ENCODE measurements at places on chromosomes 1 and 21.
A peak's percentile ranks its signal among the peaks of the same experiment; 100 is the strongest.

DNA sequence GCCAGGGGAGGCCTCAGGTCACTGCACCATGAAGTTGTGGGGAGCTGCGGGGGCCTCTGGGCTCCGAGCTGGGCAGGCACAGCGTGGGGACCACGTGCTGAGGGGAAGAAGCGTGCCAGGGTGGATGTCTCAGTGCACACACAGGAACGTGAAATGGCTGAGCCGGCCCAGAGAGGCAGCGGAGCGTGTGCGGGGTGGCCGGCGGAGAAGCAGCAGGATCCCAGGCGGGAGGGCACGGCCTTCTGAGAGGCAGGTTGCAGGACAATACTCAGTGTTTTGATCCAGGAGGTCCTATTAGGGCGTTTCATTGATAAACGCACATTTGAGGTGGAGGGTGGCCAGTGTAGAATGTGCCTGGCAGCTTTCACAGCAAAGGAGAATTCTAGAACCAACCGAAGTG is 12.9 kb downstream of the TNFRSF14 start:
- DNase-seq, result no peak

DNA sequence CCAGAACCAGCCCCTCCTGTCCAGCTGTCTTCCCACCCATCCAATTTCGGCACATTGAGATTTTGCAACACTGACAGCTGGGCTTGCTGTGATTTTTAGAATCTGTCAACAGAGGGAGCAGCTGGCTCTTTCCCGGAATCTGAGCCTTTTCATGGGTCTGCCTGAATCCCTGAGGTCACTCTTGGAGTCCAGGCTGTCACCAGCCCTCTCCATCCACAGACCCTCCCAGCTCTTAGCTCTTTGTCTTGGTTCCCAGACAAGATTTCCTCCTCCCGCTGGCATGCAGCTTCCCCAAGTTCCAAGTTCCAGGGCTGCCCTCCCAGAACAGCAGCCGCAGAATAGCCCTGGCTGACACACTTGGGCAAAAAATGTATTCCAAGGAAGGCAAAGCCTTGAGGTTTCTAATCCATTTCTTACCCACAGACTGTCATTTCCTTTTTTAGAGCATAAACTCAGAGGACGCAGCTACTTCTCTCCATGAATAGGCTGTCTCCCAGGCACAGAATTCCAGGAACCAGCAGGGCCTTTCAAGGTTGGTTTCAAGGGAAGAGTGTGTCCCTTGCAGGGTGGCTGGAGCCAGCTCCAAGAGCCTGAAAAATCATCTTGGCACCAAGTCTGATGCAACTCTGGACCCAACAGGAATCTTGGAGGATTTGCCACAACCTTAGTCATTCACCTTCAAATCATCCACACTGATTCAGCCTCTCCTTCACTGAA is 7.1 kb upstream of the TMEM61 start:
- no peak for DNase-seq

DNA sequence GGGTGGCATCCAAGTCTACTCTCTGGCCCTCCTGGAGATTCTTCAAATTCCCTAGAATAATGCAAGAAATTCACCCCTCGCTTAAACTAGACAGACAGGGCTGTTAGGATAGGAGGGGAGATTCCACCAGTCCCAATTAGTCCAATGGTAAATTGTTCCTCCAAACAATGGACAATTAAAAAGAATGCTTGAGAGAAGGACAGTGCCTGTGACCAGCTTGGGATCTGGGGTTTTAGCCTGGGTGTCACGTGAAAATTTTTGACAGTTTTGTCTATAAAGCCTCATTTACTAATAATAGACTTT is 177.7 kb upstream of the RAB4A start:
- DNase-seq, result no peak

GRCh38 chr21:34673006-34673405 is 4.2 kb downstream of the CLIC6 start:
- no peak for DNase-seq

GRCh38 chr21:17854745-17855144 is 35.6 kb upstream of the C21orf91 start:
- no peak for DNase-seq

DNA sequence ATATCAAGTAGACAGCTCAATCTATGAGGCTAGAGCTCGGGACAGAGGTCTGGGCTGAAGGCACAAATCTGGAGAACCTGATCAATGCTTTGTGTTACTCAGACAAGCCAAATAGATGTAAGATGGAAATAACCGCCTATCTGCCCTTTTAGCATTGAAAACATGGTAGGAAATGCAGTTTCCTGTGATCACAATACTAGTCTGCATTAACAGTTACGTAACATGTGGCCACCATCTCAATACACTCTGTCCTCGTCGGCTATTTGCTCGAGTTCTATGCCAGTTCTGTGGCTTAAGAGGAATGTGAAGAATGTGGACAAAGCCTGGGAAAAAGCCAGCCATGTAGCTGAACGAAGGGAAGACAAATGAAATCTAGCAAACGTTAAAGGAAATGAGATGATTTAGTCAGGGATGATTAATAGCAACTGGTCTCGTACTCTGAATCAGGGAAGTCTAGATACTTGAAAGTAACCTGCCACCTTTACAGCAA is 73.3 kb downstream of the HSF2BP start:
- DNase-seq, result peak; percentile 97

DNA sequence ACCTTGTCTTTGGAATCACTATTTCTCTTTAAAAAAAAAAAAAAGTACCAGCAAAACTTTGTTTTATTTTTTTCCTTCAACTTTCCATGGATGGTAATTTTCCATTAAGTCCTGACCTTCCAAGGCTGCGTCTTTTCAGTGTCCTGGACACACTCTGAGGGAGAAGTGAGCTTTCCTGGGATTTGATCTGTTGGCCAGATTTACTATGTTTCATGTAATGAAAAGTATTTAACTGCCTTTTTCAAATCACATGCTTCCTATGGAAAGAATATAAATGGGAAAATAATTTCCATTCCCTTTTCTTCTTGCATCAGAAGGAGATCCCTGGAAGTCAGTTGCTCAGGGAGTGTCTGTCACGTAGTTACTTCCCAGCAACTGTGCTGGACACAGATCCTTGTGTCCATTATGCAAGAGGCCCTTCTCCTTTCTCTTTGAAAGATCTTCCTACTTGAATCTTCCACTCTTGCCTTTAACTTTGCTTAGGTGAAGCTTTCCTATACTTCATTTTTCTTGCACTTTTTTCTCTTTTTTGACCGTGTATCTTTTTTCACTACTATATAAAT is 59.3 kb downstream of the CENPF start:
- DNase-seq, result no peak

DNA sequence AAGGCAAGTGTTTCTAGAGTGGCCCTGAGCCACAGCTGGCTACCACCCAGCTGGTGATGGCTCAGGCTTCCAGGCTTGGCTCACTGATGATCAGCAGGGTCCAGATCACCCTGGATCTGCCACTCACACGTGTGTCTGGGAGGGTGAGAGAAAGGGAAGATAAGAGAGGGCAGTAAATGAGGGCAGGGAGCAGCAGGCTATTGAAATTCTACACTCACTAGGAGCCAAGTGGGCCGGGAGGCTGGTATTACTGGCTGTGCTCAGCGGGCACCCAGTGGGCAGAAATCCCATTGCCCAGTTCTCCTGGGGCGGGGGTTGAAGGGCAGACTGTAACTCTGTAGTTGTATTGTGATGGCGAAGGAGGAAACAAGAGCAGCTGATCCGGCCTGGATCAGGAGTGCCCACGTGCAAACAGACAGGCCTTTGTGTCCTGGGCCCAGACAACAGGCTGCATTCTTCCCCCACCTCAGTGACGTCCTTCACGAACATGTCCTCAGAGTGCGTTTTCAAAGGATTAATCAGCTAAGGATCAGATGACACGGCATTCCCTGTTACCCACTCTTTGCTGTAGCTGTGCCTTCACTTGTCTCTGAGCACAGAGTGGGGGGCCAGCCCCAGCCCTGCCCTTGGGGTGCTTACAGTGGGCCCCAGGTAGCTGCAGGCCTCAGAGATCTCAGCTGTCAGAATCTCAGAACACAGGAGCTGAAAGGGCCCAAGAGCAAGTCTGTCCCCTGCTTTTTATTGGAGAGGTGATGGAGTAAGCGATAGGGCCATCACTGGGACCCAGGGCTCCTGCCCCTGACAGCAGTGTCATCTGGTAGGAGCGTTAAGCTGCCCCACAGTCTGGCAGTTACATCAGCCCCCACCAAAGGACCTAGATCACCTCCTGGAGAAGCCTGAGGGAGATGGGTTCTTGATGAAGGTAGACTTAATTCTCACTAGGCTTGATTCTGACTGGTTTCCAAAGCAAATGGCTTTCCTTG is 60.5 kb downstream of the ATP1A1 start:
- peak; percentile 43 for DNase-seq

- no peak for DNase-seq
These were observed 73.7 kb downstream of the DHRS3 start for GRCh38 chr1:12544357-12544756.

DNA sequence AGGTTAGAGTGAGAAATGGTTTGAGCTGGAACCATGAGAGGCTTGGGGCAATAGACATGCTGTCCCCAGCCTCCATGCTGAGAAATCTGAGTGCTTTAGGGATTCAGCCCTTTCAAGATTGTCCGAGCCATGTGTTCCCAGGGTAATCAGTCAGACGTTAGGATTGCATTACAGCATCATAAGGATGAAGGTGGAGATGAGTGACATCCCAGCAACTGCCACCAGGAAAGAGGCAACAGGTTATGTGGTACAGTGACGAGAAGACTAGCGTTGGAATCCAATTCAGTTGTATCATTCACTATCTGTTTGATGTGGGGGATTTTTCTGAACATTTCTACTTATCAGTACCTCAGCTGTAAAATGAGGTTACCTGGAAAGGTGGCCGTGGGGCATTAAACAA is 1.7 kb downstream of the CAMK1G start:
- DNase-seq, result no peak

GRCh38 chr1:38336961-38337360 is 290.4 kb upstream of the POU3F1 start:
- DNase-seq, result no peak

DNA sequence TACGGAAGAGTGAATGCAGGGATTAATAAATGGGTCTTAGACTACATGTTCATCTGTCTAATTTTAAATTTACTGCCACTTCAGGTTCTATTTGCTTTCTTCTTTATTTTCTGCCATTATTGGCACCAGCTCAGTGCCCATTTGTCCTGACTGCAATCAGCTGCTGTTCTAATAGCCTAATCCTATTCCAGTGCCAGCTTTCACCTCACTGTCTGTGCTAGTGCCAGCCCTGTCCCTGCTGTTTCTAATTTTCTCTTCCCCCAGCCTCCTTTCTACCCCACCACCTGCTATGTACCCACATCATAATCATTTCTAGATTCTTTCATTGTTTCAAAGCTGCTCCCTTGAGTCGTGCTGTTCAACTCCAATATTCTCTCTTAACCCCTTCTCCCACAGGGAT is 86.4 kb downstream of the KCNK1 start:
- DNase-seq, result no peak

- DNase-seq, result no peak
These were observed 95.0 kb downstream of the BEND5 start for GRCh38 chr1:48681476-48682305.

DNA sequence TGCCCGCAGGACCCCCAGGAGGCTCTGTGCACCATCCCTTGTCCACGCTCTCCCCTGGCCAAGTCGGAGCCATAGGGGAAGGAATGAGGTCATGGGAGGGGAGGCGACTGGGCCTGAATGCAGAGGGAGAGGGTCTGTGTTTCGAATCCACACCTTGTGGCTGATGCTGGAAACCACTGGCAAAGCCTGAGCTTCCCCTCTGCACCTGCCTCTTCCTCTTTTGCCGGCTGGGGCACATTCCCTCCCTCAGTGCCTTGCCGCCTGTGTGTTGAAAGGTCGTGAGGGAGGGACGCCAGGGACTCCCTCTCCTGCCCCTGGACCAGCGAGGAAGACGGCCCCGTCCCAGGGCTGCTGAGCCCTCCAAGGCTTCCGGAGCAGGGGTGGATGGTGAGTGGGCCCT is 27.3 kb downstream of the PRDM16 start:
- no peak for DNase-seq
